ENCODE measurements at places on chromosomes 7 and 10.
A peak's percentile ranks its signal among the peaks of the same experiment; 100 is the strongest.

DNA sequence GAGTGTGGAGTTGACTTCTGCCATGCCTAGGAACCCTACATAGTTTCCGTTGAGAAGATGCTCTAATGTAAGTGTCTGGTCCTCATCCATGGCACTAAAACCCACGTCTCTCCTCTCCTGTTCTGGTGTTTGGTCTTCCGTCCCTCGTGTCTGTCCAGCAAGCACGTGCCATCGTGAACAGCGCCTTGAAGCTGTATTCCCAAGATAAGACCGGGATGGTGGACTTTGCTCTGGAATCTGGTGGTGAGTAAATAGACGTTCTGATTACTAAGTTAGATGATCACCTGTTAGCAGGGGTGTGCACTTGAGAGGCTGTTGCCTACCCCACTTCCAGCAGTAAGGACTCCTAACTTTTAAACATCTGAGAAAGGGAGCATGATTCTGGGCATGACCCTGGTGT is 15.1 kb upstream of the GET4 start:
- no peak for DNase-seq

- no peak for DNase-seq
Observed at GRCh38 chr10:30436671-30437030, 2.7 kb downstream of the MAP3K8 start.

DNA sequence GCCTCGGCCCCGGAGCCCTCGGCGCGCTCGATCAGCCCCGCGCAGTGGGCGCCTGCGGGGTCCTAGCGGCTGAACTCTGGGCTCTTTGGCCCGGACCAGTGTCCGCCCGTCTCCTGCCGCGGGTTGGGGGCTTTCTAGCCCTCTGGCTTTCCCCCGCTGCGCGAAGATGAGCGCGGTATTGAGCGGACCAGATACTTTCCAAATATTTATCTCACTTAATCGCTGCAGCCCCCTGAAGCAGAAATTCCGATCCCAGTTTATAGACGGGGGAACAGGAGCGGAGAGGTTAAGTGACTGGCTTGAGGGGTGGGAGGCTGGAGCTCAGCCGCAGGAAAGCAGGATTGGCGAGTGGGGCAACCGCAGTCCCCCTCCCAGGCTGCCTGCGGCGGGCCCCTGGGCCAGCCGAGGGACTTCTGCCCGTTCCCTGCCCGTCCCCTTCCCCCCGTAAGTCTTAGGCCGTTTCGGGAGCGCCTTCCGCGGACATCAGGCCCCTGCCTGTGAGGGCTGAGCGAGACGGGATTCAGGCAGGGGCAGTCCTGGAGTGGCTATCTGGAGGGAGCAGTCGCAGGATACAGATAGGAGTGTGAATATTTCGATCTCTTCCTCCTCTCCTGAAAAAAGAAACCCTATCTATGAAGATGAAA is 565 bp downstream of the STRIP2 start:
- DNase-seq: peak; percentile 25

DNA sequence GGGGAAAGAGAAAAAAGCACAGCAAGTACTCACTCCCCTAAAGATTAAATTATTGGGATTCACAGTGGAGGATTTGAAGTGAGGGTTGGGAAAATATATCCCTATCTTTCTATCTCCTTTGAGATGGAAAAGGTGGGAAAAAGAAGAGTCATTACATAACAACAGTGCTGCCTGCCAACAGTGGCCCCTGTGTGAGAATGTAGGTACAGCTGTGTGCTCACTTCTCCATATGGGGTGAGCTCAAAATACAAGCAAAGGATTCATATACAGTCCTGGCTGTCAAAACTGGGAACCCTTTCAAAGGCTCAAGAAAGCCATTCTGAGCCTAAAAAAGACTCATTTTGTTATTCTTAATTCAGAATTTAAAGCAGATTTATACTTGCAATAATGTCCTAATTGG is 458.5 kb downstream of the GPAM start:
- no peak for DNase-seq

DNA sequence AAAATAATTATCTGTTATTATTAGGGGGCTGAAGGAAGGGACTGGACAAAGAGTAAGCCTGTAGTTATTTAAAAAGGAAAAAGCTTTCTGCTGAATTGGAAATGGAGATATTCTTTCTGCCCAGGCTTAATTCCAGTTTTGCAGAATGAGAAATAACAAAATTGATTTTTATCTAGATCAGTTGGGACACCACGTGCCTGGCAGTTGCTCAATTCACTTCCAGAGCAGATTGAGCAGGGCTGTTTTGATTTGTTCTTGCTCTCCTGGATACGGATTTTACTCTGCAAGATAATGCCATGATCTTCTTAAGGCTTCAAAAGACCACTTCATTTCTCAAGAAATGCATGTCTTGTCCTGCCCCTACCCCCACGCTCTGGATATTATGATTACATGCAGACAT is 524.3 kb downstream of the TCERG1L start:
- no peak for DNase-seq

DNA sequence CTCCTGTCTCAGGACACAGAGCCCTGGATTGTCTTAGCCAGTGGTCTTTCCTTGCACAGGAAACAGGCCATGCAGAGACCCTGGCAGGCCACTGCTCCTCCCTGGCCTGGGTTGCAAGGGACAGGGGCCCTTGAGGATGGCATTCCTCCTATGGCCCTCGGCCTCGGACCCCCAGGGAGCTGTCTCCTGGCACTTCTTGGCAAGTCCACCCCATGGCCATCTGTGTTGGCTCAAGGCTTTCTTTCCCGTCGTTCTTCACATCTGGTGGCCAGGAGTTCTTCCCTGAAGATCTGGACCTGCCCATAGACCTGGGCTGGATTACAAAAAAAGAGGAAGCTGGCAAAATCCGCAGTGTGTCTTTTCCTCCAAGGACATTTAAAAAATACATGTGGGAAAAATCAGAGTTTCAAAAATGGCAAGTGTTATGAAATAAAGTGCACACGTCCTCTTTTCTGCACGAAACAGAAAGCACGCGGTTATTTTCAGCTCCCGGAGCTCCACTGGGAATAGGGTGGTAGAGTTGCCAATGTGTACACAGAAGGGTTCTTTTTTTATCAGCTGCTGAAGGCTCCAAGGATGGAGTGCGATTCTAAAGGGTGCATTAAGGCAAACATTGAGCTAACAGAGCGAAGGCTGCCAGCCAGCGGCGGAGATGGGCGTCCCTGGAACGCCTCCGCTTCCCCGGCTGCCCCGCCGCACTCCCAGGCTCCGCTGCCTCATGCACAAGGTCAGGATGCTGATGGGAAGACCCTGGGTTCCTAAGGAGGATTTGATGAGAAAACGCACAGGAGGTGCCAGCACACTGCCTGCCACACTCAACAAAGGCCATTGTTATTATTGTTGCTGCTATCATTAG is 62.8 kb upstream of the FAM20C start:
- DNase-seq: no peak

DNA sequence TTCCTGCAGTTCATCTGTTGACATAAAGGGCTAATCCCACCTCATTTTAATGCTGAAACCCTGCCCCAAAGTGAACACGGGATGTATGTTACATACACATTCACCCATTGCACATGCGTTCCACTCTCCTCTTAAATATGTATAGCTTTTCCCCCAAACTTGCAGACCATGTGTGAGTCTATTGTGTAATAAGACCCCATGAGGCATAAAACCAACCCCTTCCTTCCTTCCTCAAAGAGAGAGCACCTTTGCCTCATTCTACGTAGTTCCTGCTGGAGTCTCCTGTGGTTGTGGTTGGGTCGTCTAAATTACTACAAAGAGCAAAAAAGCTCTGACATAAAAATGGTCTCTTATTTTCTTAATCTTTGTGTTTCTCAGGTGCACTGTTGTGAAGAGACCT is 345.7 kb upstream of the KLF6 start:
- no peak for DNase-seq

DNA sequence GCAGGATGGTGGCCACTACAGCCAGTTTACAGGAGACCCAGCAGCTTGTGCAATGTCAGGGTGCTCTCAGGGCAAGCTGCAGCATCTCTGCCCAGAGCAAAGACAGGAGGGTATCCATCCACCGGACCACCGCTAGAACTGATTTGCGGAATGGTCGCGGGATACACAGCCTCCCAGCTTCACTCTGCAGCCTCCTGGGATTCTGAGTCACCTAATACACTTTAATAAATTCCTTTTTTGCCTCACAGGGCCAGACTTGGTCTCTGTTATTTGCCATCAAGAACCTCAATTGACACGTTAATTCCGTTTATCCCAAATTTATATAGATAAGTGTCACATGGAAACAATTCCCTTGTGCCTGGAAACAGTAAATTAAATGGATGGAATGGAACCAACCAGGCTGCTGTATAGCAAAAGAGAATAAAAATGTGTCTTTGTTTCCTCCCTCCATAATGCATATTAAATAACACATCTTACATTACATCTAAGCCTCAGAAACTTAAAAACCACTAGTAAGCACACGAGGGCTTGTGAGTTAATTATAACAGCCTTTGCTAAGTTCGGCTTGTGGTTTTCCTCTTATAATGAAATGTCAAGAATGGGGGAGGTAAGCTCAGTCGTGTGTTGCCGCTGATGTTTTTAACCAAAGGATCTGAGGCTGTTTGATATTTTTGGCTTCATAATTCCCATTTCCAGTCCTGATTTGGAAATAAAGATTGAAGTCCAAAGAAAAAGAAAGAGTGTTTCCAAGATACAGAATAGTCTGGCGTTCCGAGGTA is 52.1 kb downstream of the ADRB1 start:
- no peak for DNase-seq

DNA sequence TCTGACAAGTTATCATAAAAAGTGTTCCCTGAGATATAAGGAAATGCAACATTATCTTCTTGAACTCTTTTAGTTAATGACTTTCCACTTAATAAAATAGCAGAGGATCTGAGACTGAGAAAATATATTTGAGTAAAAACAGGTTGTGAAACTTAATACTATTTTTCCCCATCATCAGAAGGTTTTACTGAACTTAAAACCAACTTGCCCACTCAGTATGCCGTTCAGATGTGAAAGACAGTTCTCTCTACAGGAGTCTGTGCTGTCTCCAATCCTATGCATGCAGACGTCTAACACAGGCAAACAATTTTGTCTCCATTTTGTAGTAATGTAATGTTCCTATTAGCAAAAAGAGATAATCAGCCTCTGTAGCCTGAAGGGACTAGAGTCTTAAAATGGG is 38.2 kb upstream of the CYP2C18 start:
- DNase-seq: no peak

DNA sequence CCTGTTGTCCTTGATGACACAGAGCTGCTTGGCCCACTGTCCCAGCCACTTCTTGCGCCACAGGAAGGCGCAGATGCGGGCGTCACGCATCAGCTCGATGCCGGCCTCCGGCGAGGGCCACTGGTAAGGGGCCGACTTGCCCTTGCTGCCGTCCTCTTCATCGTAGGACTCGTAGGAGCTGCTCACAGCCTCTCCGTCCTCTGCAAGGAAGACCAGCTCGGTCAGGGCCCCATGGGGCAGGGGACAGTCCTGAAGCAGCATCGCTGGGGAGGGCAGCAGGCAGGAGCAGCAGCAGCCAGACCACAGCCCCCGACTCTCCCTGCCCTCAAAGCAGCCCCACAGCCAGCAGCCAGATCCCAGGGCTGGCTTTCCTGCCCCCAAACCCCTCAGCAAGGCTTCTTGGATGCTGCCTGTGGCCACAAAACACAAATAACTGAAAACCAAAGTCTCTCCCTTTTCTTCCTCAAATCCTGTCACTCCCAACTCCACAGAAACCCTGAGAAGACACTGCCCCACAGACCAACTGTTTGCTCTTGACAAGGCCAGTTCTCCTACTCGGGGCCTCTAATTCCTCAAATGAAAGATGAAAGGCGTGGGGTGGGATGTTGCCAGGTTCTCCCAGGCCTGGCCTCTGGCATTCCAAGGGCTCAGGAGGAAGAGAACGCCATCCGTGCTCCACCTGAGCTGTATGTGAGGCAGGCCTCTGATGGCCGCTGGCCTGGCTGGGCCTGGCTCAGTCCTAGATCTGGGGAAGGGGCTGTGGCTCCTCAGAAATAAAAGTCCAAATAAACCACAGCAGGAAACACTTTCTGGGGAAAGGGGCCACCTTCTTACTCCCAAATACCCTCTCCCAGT is 76.7 kb downstream of the VWA2 start:
- DNase-seq: no peak

- DNase-seq: no peak
Observed at GRCh38 chr10:31659665-31660064, 269.0 kb downstream of the ARHGAP12 start.

All from ACHN (cell line).